ENCODE measurements at places on chromosomes 16 and 17.

GRCh38 chr16:75207831-75208230 lies 870 bp upstream of the CTRB2 start:
- no peak for DNase-seq

GRCh38 chr16:4465977-4466779 lies 8.2 kb downstream of the NMRAL1 start:
- peak; percentile 76 for DNase-seq

DNA sequence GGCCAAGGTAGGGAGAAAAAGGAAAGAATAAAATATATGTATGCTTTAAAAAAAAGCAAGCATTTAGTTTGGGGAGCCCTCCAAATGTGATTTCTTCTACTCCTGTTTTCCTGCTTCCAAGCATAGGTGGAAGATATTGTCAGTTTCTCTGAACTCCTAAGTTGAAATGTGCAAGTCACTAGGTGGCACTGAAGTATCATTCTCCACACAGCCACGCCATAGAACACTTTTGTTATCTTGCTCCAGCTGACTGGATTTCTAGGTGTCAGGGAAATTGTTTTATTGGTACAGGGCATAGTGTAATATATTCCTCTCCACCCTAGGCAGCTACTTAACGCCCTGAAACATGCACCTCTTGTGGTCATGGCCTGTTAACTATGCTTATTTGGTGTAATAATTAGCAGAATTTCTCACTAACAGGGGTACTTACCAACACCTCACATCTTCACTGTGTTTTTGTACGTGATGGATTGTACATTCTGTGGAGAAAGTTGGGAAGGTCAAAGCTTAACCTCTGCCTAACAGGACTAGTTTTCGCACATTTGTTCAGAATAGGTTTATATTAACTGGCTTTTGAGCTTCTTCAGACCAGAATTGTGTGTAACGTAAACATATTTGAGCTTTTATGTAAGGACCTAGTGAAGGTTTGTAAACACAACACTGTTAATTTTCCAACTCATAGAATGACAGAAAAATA lies 69.3 kb downstream of the FTO start:
- no peak for DNase-seq

GRCh38 chr17:39352511-39352910 lies 48.9 kb downstream of the FBXL20 start:
- DNase-seq = no peak

DNA sequence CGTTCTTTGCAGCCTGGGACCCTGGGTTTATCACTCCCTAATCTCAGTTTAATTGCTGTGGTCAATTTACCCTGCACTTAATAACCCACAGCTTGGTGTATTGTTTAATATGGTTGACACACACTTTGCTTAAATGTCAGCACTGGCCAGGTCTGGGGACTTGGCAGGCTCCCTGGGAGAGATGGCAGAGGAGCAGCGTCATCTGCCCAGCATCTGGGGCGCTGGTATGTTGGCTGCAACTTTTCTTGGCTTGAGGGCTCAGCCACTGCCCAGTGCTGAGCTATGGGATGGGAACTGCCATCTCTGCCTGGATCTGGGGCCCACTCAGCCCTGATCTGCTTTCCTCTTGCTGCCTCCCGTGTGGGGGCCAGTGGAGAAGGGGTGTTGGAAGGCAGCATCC lies 115.7 kb upstream of the IRX3 start:
- DNase-seq = no peak

- no peak for DNase-seq
These were observed 36.4 kb downstream of the CLEC16A start for GRCh38 chr16:10980813-10981212.
